ENCODE measurements at places on chromosomes 2 and 18. TPM values are rescaled to one million over a fixed set of nuclear protein-coding genes. Genes with fewer than 3 reads are reported as not detected.

Gene SERPINB13
- not detected for total RNA-seq

Gene RUFY4
- total RNA-seq = not detected

Gene DRC1
- 0.45 TPM for total RNA-seq

Gene LOXHD1
- total RNA-seq = not detected

Gene SLC23A3
- 0.48 TPM for total RNA-seq

Gene SIGLEC15
- total RNA-seq = not detected

Gene TFCP2L1
- 6.2 TPM for total RNA-seq

Gene BCL11A
- 0.10 TPM for total RNA-seq
